ENCODE measurements at places on chromosomes 5 and 9.

DNA sequence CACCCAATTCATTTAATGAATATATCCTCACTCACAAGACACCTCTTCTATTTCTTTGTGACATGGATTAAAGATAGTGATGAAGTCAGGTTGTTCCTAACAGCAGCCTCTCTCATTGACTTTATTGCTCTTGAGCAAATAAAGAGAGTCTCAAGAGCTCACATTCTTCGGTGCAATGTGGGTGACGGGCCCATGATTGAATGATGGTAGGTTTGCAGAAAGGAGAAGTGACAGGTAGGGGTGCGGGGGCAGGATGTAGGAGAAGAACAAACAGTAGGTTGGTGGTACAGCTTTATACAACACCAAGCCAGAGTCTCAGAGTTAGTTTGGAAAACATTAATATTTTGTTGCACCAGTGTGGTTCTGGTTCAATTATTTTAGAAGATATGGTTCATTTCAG is 122.2 kb downstream of the SLIT3 start:
- no peak for DNase-seq

DNA sequence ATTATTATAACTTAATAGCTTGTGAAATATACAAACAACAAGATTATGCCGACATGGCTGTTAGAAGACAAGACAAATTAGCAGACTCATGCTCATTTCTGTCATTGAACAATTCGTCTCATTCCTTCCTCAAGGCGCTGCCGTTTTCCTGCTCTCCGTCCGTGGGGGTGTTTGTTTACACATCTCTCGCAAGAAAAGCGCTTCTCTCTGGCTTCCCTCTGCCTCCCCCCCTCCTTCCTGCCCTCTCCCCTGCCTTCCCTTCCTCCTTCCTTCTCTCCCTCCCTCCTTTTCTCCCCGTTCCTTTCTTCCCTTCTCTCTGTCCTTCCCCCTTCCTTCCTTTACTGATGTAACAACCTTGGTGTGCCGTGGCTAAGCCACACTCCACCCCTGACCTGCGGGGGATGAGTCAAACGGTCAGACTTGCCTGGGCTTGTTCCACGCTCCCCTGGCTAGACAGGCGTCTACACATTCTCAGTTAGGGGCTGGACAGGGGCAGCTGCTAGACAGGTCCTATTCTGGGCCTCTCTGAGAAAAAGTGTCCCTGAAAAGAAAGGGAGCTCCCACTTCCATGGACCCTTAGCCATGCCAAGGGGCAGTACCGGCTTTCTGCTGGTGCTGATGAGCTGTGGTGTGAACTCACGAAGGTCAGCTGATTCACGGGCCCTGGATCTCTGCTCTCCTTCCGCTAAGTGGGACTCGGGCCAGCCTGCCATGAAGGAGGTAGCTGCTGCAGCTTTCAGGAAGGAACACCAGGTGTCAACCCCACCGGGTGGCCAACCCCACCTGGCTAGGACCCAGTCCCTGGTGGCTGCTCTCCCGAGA is 32.0 kb upstream of the SPTLC1 start:
- DNase-seq = peak; percentile 63

DNA sequence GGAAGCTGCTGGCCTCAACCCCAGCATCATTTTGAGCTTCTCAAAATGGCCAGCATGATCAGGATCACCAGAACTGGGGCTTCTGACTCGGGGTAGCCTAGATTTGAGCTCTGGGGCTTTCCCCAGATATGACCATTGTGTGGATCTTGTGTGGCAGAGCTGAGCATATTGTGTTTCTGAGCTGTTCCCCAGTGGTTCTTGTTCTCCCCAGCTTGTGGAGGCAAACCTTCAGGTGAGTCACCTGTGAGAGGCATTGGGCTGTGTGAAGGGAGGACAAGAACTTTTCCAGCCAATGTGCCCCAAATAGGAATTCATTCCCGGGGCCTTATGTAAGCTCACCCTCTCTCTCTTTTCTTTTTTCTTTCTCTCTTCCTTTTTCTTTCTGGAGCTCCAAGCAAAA is 80.7 kb upstream of the PITX1 start:
- DNase-seq = no peak

- DNase-seq = no peak
These were observed 220.1 kb downstream of the FAM114A2 start for GRCh38 chr5:153818626-153819025.

DNA sequence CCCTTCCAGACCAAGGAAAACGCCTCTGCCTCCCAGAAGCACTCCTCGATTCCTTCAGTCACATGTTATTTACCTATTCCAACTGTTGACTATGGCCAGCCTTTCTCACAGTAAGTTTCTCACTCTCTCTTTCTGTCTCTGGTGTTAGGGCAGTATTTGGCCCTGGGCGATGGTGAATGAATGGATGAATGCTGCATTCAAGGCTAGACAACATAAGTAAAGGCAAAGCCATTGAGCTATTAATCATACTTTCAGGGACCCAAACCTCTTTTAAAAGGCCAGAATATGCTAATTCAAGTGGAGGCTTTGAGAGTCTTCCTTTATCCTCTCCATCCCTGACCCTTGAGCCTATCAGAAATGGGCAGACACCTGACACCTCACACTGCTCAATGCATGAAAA is 78.5 kb downstream of the SEC61B start:
- no peak for DNase-seq

GRCh38 chr5:158995694-158996173 is 104.0 kb downstream of the EBF1 start:
- no peak for DNase-seq

- DNase-seq = no peak
These were observed 67.1 kb downstream of the EPB41L4B start for GRCh38 chr9:109253637-109254284.

- no peak for DNase-seq
These were observed 545 bp downstream of the DIPK1B start for GRCh38 chr9:136712690-136713544.

DNA sequence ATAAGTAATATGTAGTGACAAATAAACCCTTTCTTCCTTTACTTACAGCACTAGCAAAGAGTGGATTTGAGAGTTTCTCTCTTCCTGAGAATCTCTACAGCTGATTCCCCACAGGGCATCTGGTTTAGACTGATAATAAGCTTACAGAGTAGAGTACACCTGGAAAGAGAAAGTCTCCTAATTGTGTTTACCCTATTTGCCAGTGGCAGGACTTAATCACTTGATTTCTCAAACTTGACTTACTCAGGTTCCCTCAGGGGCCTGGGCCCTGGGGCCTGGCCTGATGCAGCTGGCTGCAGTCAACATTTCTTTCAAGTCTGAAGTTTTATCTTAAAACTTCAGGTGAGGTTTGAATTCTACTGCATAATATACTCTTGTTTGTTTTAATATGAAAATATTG is 38.0 kb upstream of the UBTD2 start:
- no peak for DNase-seq

- no peak for DNase-seq
These were observed 149.6 kb downstream of the ASTN2 start for GRCh38 chr9:117265253-117265652.

- DNase-seq = no peak
These were observed 77.0 kb upstream of the ZFAND5 start for GRCh38 chr9:72441848-72442607.

DNA sequence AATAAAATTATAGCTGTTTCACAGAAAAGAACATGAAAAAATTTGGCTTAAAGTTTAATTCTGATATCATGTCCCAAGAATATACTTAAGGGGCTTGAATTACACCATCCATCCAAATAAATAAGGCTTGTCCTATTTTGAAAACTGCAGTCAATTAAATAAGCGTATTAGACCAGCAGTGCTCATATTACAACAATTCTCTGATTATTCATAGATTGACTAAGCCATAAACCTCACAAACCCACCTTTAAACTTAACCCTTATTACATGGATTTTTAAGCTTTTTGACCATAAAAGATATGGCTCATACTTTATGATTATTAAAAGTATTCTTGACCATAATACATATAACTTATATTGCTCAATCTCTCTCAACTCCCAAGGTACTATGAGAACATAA is 127.9 kb downstream of the ELAVL2 start:
- DNase-seq = no peak

All from NCI-H748 treated with DMSO at 0.1 percent for 48 hours (cell line).